ENCODE measurements at places on chromosomes 6 and 20.

DNA sequence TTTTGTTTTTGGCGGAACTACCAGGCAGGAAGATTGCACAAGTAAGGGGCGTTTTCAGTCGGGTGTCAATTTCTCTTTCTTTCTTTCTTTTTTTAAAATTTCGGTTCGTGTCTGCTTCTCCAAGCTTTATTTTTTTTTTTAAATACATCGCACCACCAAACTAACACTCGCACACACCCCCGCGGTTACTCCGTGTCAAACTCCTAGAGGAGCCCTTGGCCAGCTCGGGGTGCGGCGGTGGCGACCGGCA is 338 bp downstream of the UTRN start:
- DNase-seq, result no peak

GRCh38 chr6:54617730-54618129 is 228.8 kb upstream of the FAM83B start:
- DNase-seq, result no peak

- DNase-seq, result no peak
Measured at GRCh38 chr6:51049288-51049982, 230.8 kb downstream of the TFAP2B start.

GRCh38 chr6:17622144-17622543 is 22.0 kb downstream of the FAM8A1 start:
- no peak for DNase-seq

DNA sequence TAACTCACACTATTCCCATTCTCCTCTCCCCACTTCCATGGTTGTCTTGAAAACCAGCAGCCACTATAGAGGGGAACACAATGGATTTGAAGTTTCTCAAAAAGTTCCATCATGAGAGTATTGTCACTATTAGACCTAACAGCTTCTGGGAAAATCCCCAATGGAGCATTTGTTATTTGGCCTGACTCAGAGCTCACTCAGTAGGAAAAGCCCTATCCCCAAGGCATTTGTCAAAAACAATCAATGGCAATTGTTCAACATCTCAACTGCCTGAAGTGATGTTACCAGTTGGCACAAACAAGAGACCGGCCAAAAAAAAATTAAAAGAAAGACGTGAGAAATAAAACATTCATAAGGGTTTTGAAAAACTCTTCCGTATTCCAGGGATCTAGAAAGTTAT is 98.8 kb downstream of the MYLK4 start:
- DNase-seq, result no peak

- no peak for DNase-seq
Measured at GRCh38 chr6:19818805-19819204, 18.4 kb upstream of the ID4 start.

DNA sequence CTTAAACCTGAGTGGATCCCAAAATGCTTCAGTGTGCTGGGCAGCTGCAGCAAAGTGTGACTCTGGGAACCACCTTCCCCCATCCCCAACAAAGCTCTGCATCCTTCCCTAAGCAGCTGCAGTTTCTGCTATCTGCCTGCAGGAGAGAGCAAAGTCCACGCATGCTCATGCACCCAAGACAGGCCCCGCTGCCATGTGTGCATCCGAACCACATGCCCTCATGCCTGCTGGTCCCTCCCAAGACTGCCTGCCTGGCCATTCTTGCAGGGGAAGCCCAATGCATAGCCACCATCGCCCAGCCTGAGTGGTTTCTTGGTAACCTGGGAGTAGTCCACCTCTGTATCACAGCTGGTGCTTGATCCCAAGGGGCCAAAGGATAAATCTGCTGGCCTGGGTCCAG is 94.3 kb upstream of the OLIG3 start:
- no peak for DNase-seq

DNA sequence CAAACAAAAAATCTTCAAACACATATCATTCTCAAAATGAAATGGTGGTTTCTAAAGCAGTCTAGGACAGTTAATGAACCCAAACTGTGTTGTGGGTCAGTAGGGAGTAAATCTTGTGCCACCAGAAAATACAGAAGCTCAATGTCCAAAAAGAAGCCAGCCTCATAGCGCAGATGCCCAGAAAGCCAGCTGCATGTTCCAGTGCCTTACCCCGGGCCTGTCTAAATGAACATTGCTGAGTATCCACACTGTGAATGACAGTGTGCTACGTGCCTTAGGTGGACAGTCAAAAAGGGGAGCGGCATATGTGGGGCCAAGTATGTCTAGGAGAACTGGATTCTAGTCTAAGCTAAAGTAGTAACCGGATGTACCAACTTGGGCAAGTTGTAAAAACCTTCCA is 10.9 kb downstream of the FYN start:
- no peak for DNase-seq

- DNase-seq, result no peak
Measured at GRCh38 chr20:31815408-31816188, 3.6 kb upstream of the MYLK2 start.

DNA sequence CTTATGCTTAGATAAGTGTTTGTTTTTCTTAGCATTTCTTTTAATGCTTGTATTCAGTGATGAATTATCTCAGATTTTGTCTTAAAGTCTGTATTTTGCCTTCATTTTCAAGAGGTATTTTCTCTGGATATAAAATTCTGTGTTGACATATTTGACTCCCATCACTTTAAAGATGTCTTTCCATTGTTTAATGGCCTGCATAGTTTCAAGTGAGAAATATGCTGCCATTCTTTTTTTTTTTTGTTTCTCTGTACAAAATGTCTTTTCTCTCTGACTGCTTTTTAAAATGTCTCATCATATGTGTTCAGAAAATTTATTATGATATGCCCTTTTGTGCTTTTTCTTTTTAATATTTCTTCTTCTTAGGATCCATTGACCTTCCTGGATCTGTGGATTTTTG is 578.0 kb upstream of the NOX3 start:
- DNase-seq, result no peak

- no peak for DNase-seq
Measured at GRCh38 chr20:21325296-21325695, 22.2 kb downstream of the XRN2 start.

DNA sequence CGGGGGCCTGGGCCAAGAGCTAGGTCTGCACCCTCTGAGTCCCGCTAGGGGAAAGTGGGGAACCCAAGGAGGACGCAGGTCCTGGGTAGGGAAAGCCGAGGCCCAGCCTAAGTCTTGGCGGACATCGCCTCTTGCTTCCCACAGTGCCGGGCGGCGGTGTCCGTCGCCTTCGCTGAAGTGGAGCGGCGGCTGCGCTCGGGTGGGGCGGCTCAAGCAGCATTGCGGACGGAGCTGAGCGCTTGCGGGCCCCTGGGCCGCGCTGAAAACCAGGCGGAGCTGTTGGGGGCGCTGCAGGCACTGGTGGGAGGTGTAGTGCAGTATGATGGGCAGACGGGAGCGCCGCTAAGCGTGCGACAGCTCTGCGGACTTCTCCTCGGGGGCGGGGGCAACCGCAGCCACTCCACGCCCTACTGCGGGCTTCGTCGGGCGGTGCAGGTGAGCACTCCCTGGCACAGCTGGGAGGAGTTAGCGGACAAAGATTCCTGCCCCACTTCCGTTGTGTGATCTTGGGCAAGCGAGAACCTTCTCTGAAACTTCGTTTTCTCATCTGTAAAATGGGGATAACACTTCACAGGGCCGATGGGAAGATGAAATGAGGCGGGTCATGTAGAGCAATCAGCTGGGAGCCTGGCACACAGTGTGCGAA is 4.2 kb downstream of the PRSS16 start:
- DNase-seq, result no peak

GRCh38 chr6:150667977-150668716 is 68.5 kb downstream of the PLEKHG1 start:
- DNase-seq, result no peak

GRCh38 chr20:15081261-15081660 is 743.8 kb upstream of the FLRT3 start:
- no peak for DNase-seq

All from vagina (tissue), 2 donors.